ENCODE measurements at places on chromosomes 1 and 21. TPM values are rescaled to one million over a fixed set of nuclear protein-coding genes. Genes with fewer than 3 reads are reported as not detected.

RPTN gene
- total RNA-seq, result 0.36 TPM

DNA sequence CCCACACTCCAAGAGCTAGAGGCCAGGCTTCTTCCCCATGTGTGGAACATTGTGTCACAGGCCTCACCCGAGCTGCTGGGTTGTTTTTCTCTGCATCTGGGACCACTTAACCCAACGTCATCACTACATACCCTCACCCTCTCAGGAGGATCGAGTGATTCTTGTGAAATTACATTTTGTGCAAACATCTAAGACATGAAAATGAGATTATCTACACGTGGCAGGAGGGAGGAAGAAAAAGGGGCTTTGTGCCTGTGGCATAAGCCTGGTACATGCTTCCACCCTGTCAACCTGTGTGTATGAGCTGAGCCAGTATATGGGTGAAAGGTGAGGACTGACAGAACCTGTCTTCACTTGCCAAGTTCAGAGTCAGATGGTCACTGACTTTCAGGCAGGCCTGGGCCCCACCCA is 1.6 kb downstream of the CPT2 start:
- DNase-seq, result peak; percentile 58

GRCh38 chr1:231423648-231424047 is 1.6 kb upstream of the EGLN1 start:
- DNase-seq, result no peak

DNA sequence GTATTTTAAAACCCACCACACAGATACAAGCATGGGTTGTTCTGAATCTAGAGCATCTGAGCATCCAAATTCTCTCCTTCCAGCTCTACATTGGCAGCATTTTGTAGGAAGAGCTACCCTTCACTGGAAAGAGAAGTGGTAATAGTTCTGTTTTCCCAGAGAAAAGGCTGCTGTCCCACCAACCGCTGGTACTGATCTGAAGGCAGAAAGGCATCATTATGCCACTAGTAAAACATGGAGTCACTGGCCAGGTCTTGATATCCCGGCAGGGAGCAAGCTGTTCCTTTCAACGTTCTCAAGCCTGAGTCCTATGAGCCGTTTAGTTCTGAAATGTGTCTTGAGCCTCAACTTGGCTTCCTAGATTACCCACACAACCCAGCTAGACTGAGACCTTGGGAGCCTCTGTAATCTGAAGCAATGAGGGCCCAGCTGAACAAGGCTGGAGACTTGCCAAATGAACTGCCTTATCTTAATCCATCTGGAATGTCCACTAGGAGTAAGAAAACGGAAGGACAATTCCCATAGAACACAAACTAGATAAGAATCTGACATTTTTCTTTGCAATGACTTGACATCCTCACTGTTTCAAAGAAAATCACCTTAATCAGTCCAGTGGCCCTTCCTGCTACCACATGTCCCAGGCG is 116.8 kb downstream of the KCNH1 start:
- DNase-seq, result no peak

DNA sequence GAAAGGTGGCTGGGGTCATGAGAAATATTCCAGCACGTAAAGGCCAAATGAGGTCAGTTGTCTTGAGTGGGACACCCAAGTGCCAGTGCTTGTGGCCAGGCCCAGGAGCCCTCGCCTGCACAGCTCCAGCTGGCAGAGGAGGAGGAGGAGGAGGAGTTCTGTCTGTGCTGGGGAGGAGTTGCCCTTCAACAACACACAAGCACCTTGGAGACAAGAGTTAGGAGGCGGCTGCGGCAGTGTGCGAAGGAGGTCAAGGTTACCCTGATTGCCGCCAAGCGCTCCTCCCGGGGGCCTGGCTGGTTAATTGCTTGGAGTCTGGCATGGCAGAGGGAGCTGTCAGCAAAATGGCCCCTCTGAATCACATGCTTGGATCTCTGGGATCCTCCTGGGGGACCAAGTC is 45.1 kb downstream of the GRIK3 start:
- no peak for DNase-seq

BRINP2 gene
- total RNA-seq, result not detected

TMEM61 gene
- not detected for total RNA-seq

DNA sequence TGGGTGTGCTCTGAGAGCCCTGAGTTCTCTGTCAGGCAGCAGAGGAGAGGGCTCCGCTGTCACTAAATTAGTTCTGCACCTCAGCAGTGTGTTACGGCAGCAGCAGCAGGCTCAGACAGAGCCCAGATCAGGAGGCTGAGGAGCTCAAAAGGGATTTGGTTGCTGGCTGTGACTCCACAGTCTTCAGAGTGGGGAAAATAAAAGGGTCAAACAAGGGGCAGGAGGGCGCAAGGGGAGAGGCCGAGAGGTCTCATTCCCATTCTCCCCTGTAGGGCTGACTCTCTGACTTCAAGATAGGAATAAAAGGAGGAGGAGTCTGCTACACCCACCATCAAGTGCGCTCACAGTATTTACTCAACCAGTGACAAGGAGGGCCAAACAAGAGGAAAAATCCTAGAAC is 9.2 kb upstream of the SLC45A3 start:
- DNase-seq, result no peak

DNA sequence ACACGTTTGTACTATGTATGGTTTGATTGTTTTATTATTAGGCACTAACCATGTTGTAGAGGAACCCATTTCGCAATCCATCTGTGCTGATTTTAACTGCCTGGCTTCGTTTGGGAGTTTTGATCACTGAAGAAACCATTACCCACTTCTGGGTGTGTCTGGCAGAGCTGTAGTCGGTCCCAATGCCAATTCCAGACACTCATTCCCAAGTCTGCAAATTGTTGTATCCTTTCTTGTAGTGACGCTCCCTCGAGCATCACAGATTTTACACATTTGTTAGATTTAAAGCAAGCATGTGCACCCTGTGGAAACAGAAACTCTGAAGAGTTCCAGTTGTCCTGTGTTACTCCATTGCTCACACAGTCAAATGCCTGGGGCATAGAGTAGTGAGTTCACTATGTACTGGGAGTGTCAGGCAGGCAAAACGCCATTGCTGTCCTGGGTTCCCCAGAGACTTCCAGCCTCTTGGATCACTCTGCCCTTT is 31.0 kb upstream of the EFCAB14 start:
- no peak for DNase-seq

DNA sequence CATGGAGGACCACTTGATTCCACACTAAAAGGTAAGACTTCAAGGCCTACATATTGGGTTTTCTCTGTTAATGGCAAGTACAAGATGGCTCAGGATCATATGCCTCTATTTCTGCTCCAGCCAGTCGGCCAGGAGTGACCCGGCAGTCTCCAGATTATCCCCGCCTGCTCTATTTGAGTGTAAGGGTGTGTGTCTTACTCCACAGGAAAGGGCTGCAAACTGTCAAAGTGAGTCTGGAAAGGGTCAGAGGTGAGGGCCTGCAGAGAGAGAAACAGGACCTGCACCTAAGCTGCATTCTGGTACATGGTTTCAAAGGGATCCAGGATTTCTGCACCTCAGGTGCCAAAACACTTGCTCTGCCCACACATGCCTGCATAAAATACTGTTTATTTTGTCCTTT is 9.2 kb downstream of the ZNF692 start:
- DNase-seq, result no peak

SLC5A9 gene
- not detected for total RNA-seq

CDC42 gene
- 432 TPM for total RNA-seq

DNA sequence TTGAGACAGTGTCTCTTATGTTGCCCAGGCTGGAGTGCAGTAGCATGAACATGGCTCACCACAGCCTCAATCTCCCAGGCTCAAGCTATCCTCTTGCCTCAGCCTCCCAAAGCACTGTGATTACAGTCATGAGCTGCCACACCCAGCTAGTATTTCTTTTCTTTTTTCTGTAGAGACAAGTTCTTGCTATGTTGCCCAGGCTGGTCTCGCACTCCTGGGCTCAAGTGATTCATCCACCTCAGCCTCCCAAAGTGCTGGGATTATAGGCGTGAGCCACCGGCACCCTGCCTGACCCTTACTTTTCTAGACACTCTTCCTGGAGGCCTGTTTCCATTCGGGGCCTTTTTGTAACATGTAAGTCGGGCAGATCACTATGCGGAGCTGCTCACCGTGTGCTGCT is 30.1 kb upstream of the SRP9 start:
- peak; percentile 58 for DNase-seq

DNA sequence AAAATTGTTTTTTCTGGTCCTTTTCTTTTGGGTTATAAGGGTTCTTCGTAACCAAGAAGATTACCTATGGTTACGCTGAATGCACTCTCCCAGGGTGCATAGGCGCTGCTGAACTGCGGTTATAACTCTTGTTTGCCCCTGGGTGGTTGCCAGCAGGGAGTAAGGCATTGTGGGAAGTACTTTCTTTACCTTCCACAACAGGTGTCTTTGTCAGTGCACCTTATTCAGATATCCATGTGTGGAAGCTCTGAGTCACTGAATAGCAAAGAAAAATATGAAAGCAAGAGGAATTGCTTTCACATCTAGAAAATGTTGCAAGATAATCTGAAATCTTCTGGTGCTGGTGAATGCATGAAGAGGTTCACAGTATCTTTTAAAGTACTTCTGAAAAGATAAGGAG is 124.4 kb upstream of the CACYBP start:
- DNase-seq, result no peak

SMPDL3B gene
- total RNA-seq, result under 0.01 TPM

GRCh38 chr1:36123356-36123755 is 1.7 kb downstream of the COL8A2 start:
- peak; percentile 85 for DNase-seq

RNF223 gene
- total RNA-seq, result not detected

- peak; percentile 81 for DNase-seq
Observed at GRCh38 chr1:66464802-66465201, 69.2 kb upstream of the SGIP1 start.

DNA sequence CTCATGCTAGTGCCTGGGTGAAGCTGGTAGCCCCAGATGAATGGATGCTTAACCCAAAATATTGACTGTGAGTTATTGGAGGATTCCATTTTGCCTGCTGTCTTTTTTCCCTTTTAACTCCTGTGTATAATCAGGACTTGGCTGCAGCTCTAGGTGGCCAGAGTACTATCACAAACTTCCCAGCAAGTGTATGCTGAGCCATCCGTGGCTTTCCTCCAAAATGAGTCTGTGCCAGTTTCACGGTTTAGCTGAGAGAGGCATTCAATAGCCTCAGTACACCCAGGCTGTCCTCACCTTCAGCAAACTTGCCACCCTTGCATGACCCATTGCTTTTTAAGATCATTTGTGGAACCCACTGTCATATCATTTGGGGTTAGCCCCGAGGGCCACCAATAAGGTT is 5.3 kb upstream of the DPT start:
- DNase-seq, result no peak

LORICRIN gene
- total RNA-seq, result not detected

EPHB2 gene
- 8.7 TPM for total RNA-seq

DNASE2B gene
- total RNA-seq, result not detected

OTUD3 gene
- 4.0 TPM for total RNA-seq

GRCh38 chr1:236520445-236521005 is 3.3 kb upstream of the LGALS8 start:
- no peak for DNase-seq

DNA sequence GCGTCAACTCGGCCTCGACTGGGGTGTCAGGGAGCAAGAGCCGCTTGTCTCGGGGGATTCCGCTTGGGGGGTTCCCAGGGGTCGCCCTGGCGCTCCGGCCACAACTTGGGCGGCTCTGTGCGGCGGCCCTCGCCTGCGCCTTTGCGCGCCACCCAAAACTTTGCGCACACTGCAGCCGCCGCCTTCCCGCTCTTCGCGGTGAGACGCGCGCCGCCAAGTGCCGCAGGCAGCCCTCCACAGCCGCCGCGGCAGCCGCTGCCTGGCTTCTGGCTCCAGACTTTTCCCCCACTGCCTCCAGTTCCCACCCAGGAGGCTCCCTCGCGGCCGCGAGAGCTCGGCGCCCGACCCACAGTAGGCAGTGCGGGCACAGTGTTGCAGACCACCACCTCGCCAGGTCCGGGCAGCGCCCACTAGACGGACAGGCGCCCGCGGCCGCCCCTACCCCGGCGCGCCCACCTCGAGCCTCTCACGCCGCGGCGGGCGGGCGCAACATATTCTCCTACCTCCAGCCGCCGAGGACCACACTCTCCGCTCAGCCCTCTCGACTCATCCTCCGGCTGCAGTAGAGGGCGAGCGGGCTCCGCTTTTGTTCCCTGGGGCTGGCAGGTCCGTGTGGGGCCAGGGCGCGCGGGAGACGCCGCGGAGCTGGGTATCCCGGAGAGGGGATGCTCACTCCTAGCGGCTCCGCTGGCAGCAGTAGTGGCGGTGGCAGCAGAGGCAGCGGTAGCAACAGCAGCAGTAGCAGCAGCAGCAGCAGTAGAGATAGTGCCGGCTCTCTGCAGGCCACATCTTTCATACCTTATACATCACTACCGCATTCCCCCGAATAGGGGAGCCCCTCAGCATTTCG is 296.6 kb downstream of the OMA1 start:
- DNase-seq, result peak; percentile 88

PLEKHA6 gene
- total RNA-seq, result 0.29 TPM

APOBEC4 gene
- total RNA-seq, result under 0.01 TPM

- DNase-seq, result peak; percentile 65
Observed at GRCh38 chr1:63547621-63548294, 24.4 kb downstream of the EFCAB7 start.

DNA sequence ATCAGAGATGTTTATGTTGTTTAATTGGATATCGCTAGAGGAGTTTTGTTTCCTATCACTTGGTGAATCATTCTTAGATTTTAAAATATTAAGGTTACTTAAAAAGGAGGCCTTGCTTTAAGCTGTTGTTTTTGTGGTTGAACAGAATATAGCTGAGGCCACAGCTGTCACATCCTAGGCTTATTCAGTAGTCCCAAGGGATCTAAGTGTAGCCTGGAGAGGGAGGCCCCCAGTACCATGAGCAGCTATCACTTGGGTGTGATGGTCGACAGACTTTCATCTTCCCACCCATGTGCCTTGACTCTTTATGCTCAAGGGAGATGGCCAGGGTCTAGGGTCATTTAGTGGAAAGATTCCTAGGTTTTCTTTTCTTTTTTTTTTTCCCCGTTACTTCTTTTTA is 278.7 kb downstream of the HHAT start:
- DNase-seq, result no peak

DNA sequence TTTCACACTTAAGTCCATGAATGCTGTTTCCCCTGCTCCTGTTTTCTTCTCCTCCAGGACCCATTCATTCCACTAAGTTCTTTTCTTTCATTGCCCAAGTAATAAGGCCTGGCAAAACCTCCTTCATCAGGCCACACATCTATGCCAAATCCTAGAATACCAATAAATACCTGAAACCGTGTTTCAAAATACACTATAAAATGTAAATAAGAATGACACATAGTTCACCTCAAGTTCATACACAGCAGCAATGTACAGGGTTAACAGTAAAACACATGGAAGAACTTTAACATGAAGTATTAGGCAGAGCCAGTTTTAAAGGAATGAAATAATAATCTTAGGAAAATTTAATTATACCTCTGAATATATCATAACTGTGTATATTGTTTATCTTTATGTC is 86.7 kb upstream of the L1TD1 start:
- no peak for DNase-seq

Data from osteoblast (primary cell).